ENCODE measurements at places on chromosomes 1 and 21. TPM values are rescaled to one million over a fixed set of nuclear protein-coding genes. Genes with fewer than 3 reads are reported as not detected.

The B3GALT2 gene
- 12.9 TPM for total RNA-seq

The RNU1-1 gene
- total RNA-seq, result under 0.01 TPM

GRCh38 chr1:68199603-68200002 is 32.7 kb downstream of the WLS start:
- no peak for DNase-seq

DNA sequence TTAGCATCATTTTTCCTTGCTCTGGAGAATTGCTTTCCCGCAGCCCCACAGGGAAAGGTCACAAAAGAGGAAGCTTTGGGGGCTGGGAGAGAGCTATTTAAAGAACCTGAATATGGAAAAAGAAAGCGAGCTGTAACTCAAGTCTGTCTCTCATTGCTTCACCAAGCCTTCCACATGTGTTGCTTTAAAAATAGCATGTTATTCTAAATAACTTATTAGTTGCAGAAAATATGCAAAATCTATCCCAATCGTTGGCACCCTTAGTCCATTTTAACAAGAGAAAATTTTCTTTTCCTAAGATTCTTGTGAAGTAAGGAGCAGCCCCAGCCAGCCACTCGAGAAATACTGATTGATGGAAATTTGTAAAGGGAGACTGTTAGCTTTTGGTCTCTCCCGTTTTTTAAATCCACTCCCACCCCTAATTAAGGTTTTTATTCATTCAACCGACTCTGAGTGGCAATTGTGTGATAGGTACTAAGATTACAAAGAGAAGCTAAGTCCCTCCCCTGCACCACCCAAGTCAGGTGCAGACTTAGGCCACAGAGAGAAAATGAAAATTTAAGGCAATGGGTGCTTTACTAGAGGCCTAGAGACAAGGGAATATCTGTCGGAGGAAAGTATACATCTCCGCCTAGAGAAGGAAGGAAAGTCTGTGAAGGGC is 802 bp downstream of the CYP4X1 start:
- no peak for DNase-seq

DNA sequence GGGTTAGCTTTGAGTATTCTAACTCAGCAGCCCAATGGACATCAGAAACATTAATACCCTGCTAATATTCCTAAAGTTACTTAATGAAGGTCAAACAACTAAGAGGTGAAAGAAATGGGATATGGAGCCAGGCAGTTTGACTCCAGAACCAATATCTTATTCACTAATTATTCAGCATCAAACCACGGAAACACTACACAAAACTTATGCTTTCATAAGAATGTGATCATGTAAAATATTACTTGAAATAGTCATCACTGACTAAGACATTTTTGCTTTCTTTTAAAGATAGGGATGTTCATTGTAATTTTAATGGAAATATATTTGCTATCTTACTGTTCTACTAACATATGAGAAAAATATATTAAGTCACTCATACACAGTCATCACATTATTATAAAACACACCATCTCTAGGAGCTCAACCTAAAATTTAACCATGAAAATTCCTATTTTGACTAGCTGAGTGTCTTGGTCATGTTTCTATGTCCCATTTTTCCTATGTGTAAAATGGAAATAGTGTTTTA is 240.9 kb downstream of the KCTD3 start:
- DNase-seq, result no peak

GRCh38 chr1:89310505-89310904 is 37.8 kb upstream of the GBP5 start:
- peak; percentile 54 for DNase-seq

- DNase-seq, result peak; percentile 72
These were observed 125.4 kb upstream of the TMEM51 start for GRCh38 chr1:15028102-15028501.

DNA sequence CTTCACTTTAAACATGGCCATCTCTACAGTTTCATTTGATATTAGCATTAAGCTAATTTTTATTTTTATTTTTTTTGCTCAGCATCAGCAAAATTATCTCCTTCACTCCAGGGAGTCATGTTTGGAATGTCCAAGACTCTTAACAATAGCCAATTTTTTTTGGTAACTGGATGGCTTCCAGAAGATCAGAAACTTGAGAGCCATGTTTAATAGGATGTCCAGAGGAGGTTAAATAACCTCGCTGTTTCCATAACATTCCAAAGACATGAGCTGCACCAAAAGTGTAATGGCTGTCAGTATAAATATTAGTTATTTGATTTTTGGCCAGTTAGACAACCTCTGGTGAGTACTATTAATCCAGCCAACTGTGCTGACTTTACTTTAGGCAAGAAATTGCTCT is 80.7 kb downstream of the DNTTIP2 start:
- DNase-seq, result peak; percentile 66

- DNase-seq, result no peak
These were observed 179.6 kb upstream of the CAMK1G start for GRCh38 chr1:209403921-209404320.

GRCh38 chr1:19854866-19855265 is 27.3 kb upstream of the OTUD3 start:
- DNase-seq, result no peak

The AK5 gene
- 123 TPM for total RNA-seq

DNA sequence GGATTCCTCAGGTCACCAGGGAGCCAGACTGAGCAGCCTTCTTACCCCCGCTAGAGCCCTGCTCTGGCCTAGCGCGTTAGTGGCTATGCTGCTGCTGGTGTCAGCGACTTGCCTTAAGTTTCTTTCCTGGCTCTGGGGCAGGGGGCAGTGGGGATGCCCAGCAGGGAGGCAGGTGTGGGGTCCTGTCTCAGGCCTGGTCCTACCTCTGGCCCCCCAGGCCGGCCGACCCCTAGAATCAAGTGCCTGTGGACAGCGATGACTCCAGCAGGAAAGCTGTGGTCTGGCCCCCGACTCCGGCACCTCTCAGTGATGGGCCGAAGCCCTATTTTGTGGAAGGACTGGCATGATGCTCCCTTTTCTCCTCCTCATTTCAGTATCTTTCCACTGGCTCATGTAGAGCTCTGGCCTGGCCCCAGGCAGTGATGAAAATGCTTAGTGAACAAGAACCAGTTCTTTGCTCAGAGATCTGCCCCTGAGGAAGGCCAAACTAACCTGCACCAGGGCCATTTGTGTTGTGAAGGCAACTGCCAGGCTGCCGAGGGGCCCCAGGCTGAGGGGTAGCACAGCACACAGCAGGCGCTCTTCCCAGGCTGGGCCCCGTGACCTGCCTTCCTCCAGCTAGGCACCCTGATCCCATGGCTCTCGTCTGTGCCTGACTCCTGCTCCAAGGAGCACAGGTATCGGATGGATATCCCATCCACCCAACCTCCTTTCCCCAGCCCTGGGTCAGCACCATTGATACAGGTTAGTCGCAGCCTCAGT is 23.7 kb downstream of the MRPL37 start:
- DNase-seq, result no peak

DNA sequence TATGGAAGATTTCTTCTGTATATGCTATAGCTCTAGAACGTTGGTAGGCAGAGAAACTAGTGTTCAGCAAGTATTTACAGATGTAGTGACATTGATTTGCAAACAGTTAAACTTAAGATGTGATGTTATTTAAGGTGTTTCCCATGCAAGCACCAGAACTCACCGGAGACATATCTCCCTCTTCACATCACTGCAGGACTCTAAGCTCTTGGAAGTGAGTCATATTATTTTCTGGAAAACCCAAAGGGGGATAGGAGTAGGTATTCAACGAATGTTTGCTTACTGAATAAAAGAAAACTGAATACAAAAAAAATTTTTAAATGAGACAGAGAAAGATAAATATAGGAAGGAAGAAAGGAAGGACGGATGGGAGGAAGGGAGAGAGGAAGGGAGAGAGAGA is 25.0 kb downstream of the RGS4 start:
- DNase-seq, result no peak

The TDRD10 gene
- not detected for total RNA-seq

- no peak for DNase-seq
These were observed 314 bp downstream of the DPH5 start for GRCh38 chr1:101025283-101025656.

The CELA3A gene
- not detected for total RNA-seq

DNA sequence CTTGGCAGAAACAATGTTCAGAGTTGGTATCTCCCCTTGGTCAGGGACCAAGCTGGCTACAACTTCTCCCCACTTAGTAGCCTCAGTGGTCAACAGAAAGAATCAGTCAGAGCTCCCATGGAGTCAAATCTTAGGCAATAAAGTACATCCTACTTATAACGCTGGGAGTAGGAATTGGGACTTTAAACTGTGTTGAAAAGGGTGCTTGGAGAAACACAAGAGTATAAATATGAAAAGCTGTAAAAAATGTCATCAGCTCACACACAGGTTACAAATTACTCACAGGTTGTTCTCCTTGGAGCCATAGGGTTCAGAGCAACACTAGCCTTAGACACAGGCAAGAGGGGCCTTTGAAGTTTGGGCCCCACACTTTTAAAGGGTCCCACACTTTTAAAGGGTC is 67.4 kb downstream of the WLS start:
- no peak for DNase-seq

DNA sequence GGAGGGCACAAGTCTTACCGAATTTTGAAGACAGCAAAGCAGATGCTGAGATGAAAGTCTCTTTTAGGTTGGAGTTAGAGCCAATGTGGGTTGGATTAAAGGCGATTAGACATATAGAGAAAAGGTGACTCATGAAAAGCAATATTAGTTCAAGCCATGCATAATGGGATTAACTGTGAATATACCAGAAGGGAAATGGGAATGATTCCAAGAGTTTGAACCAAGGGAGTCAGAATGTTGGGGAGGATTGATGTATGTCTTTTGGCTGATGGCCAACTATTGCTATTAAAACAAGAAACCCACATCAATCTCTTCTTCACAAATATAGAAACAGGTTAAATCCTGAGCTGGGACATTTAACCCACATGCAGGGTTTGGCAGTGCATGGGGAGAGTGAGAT is 1.2 kb downstream of the HMGCS2 start:
- DNase-seq, result no peak

GRCh38 chr1:179228783-179229213 is 679 bp downstream of the ABL2 start:
- DNase-seq, result peak; percentile 33

Measured in fibroblast of villous mesenchyme (primary cell).